Stimulated activated CD8-positive, alpha-beta memory T cell treated with anti-CD3 and anti-CD28 coated beads, Interleukin-15, amount 100 ng/mL, for 4 hours (primary cell): ENCODE measurements at places on chromosomes 11 and 22.

DNA sequence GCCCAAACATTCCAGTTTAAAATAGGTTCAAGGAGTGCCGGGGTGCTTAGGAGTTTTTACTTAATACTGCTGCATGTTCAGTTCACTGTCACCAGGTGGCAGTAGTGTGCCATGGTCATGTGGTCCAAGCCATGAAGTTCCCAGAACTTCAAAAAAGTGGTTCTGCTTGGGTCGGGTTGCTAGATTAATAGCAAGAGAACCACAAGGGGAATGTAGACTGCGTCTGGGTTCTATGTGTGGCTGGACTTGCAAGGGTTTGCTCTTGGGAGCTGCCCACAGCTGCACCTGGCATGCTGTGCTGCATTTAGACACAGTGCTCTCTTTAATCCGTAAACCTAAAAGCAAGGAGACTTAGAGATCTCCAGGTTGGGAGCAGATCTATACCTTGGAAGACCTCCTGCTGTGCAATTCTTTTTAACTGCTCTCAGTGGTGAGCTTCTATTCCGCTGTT, 6.5 kb upstream of the SPON1 start:
- no peak for DNase-seq

GRCh38 chr22:38953577-38954413, 3.6 kb upstream of the APOBEC3A start:
- no peak for DNase-seq

DNA sequence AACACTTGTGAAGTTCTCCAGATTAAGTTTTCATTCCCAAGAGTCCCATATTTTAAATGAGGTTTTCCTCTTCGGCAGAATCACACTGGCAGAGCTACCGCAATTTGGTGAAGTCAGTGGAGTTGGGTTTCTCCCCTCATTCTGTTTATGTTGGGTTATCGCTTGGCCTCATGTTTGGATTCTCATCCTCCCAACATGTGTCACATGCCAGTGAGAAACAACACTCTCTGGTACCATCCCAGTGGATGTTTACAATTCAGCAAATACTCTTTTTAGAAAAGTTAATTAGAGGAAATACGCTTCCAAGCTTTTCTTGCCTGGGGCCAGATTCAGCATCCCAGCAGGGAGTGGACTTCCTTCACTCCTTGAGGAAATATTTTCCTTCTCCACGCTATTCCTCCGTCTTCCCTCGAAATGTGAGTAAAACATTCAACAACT, 2.1 kb downstream of the PAMR1 start:
- no peak for DNase-seq

- no peak for DNase-seq
Observed at GRCh38 chr11:69125861-69126260, 29.9 kb upstream of the SMIM38 start.

DNA sequence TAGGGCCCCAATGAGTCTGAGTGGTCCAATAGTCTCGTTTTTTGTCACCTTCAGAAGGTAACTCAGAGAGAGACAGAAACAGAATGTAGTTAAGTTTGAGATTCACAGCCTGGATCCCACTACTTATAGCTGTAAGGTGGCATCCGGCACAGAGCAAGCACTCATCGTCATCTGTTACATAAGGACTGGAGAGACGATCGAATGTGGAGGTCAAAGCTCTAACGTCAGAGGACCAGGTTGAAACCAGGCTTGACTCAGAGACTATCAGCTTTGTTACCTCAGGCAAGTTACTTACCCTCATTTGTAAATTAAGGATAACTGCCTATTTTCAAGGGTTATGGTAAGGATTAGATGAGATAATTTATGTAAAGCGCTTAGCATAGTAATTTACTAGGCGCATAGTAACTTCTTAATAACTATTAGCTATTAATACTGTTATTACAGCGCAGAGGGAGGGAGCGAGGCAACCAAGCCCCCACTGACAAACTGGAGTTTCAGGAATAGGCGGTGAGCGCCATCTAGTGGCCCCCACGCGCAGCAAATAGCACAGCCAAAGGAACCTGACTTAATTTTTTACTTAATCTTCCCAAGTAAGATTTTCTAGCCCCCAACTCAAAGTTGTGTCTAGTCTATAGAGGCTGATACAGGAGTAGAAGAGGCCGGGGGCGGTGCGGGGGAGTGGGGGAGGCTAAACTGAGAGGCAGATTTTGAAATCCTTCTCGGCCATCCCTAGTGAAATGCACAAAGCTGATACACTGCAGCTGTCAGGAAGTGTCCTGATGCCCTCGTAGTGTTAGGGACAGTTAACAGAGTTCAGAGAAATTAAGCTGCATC, 29.0 kb upstream of the API5 start:
- no peak for DNase-seq

DNA sequence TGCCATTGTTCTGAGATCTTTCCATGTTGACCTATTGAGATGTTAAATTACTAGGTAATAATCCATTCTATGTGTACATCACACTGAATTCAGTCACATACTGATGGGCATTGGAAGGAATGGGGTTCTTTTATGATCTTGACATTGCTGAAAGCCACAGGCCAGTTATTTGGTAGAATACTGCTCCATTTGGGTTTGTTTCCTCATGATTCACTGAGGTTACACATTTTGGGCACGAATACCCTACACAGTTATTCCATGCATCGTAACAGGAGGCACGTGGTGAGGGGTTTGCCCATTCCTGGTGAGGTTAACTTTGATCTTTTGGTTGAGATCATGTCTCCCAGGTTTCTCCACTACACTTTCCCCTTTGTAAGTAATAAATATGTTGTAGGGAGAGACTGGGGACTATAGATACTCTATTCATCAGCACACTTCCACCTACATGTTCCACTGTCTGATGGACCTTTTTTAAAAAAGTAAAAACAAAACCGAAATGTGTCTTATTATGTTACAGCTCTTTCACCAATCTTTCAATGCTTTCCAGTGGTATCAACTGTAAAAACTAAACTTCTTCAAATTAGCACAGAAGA, 12.0 kb upstream of the FOLR1 start:
- DNase-seq = no peak

- DNase-seq = no peak
Observed at GRCh38 chr11:1199241-1199750, 23.6 kb upstream of the MUC5B start.

DNA sequence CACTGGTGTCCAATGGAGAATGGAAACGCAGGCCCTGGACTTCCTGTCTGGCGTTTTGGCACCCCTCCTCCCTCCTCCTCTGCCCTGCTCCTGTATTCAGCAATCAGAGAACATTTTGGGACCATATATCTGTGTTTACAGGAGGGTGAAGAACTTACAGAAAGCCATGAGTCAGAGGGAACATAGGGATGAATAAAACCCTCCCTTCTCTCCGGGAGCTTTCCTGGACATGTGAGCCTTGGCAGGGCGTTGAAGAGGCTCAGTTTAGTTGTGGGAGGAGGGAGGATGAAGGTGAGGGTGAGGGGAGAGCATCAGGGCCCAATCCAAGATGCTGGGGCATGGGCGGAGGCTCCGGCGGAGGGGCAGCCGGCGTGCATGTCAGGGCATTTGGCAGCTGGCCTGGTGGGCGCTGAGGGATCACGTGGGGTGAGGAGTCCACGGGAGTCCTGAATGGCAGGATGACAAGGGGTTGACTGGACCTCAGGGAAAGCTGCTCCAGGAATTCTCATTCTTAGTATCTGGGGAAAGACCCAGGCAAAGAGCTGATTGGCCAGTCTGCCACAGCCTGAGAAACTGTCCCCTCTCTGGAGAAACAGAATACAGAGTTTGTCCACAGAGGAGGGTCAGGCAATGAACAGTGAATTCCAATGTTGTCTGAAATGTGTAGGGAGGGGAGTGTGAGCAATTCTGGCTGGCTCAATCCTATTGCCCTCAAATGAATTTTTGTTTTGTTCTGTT, 28.9 kb downstream of the MICAL2 start:
- DNase-seq = no peak

- DNase-seq = no peak
Observed at GRCh38 chr11:32343325-32344008, 91.9 kb downstream of the WT1 start.
